ENCODE measurements at places on chromosomes 2 and 18. TPM values are rescaled to one million over a fixed set of nuclear protein-coding genes. Genes with fewer than 3 reads are reported as not detected.

The SIX3 gene
- total RNA-seq = not detected

GRCh38 chr2:157258520-157259326, 1.2 kb downstream of the GALNT5 start:
- no peak for ATAC-seq

The CRACDL gene
- 0.13 TPM for total RNA-seq

The SNORC gene
- 3.1 TPM for total RNA-seq

DNA sequence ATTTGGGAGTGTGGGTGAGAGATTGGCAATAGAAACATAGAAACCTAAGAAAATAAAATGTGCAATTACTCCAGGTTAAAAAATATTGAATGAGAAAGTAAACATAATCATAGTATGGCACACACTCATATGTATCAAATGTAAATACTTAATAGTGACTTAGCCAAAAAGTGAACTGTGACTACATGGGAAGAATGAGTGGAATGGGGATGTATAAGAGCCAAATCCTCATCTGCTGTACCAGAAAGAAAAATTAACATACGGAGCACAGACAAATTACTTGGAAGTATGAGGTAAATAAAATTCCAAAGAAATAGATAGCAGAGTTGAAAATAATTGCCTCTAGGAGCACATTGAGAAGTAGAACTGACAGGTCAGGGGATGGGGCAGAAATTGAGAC, 4.0 kb downstream of the FLACC1 start:
- ATAC-seq = no peak

DNA sequence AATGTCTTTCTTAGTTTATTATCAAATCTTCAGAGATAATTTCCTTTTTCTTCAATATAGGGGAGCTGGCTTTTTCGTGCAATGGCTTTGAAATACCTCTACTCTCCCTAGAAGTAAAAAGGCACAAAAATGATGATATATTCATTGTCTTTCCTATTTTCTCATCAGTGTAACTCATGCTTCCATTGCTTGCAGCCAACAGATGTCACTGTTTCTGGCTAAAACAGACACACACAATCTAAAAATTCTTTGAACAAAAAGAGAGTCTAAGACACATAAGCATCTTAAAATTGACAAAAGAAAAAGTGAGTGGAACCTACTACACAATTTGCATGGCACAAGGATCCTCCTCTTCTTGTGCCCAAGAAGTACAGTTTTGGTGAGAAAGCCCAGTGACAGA, 448.7 kb upstream of the VRK2 start:
- no peak for ATAC-seq

GRCh38 chr18:61096226-61096625, 237.0 kb upstream of the CDH20 start:
- no peak for ATAC-seq

DNA sequence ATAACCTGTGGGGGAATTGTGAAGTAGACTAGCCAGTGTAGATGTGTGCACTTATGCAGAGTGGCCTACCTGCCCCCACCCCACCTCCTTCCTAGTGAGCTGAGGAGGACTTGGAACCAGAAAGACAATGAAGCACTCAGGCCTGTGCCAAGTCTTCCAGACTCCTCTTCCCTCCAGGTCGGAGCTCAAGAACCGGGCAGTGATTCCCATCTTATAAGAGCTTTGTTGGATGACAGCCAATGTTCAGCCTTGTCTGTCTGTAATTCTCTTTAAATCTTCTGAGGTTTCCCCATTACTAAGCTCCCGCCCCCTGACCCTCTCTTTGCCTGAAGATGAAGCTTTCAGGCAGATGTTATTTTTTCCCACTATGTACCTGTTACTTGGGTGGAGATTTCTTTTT, 121.0 kb downstream of the SMAD2 start:
- no peak for ATAC-seq

DNA sequence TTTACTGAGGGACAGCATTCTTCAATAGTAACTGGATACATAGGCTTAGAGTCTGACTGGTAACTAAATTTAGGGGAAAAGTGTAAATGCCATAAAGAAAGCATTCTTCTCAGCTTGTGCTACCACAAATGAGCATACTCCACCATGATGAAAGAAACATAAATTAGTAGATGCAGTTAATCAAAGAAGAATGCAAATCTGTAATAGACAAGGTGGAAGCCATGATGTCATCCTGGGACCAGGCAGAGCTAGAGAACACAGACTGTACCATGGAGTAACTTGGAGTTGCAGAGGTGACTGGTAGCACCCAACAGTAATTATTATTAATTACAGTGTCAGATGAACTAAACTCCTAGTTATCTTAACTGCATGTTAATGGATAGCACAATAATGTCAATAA, 51.7 kb downstream of the RBKS start:
- no peak for ATAC-seq

DNA sequence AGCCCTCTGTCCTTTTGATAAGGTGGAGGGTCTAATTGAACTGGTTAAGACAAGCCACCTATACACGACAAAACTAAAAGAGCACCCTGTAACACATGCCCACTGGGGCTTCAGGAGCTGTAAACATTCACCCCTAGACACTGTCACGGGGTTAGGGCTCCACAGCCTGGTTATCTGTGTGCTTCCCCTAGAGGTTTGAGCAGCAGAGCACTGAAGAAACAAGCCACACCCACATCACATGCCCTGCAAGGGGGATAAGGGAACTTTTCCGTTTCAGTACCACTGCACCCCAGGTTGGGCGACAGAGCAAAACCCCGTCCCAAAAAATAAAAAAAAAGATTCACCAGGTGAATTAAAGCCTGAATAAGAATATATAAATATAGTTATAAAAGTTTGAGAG, 913.7 kb upstream of the ACVR2A start:
- ATAC-seq = no peak

DNA sequence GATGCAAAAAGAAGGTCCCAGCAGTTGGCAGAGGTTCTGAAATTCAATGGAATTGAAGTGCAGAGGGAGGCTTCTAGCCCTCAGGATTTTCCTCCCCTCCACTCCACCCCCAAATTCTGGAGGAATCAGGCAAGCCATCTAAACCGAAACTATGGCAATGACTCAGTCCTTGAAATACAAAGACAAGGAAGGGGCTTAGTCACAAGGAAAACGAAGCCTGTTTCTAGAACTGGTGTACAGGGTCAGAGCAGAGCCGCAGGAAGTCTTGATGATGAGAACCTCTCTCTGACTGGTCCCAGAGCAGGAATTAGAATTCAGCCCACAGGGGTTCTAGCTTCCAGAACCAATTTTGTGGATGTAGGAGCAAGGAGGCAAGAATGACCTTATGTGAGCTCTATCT, 111.7 kb upstream of the SCN1A start:
- ATAC-seq = no peak

- no peak for ATAC-seq
Measured at GRCh38 chr2:136141510-136142149, 23.7 kb upstream of the CXCR4 start.

DNA sequence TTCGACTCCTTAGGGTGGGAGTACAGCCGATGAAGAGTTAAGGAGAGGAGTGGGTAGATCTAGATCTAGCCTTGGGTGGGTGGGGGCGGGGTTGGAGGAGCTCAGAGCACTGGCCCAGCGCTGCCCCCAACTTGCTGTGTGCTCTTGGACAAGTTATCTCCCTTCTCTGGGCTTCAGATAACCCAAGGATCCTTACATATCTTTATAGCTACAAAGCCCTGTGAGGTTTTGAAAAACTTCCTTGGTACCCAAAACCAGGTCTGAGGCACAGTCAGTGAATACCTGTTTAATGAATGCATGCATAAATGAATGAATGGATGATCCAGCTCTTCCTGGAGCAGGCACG, 1.3 kb upstream of the ODC1 start:
- ATAC-seq = no peak

DNA sequence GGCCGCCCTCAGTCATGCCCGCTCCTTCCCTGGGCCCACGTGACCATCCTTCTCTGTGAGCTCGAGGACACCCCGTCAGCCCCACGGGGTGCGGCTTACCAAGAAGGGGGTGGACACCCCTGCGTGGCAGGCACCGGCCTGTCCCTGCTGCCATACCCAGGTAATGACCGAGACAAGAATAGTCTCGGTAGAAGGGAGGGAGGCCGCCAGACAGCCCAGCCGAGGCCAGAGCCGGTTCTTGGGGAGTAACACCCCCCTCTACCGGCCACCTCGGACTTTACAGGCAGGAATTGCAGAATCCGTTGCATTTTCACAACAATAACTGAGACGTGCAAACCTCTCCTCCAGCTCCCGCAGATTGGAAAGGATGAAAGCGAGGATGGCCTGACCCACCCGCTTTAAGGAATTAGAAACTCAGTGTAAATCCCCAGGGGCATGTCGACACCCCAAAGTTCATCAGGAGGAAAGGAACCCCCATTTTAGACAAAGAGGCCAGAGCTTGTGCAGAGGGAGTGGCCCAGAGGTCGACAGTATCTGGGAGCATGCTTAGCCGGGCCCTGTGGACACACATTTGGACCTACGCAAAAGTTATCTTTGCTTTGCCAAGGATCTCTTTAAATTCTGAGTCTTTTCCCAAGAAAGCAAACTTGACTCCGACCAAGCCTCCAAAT, 60.1 kb upstream of the GLI2 start:
- ATAC-seq = peak; percentile 41

- peak; percentile 38 for ATAC-seq
Measured at GRCh38 chr2:181129364-181130056, 149.1 kb downstream of the UBE2E3 start.

DNA sequence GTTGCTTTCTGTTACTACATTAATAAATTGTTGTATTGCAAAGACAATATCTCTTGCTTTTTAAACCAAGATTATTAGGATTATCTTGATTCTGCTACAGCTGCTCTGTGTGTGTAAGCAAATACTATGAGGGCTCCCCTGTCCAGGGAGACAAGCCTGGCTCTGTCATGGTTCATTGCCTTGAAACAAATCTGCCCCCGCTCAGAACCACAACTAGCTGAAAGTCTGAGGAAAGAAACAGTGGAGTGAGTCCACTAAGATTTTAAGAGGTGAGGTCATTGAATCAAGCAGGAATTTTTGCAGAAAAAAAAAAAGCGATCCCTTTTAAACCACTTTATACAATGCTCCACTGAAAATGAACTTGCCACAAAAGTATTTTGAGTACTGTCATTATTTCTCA, 30.8 kb upstream of the LRRTM4 start:
- no peak for ATAC-seq

- ATAC-seq = no peak
Measured at GRCh38 chr2:197081294-197081693, 154.8 kb upstream of the PGAP1 start.

GRCh38 chr18:80022613-80023012, 11.6 kb upstream of the RBFA start:
- no peak for ATAC-seq

DNA sequence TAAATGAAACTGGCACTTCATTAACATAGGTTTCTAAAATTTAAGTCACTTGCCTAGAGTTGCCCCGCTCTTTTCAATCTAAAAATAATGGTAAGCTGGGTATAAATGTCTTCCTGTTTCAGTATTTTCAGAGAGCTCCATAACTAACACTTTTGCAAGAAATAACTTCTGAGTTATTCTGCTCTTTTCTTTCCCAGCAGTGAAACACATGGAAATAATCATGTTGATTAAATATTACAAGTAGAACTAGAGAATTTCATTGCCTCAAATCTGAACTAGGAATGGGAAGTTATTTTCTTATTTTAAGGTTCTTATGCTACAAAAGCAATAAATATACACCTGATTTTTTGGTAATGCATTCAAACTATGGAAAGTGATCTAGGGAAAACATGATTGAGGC, 257.4 kb downstream of the IKZF2 start:
- ATAC-seq = no peak

All from activated T-helper 17 cell treated with anti-CD3 and anti-CD28 coated beads, Interleukin-2, amount 50 U/mL, for 72 hours (primary cell).